Body of pancreas (tissue), 4 donors: ENCODE measurements at places on chromosomes 11 and 22. TPM values are rescaled to one million over a fixed set of nuclear protein-coding genes. Genes with fewer than 3 reads are reported as not detected.

The CFAP300 gene
- total RNA-seq = not detected

The IFITM10 gene
- not detected for total RNA-seq

The RBFOX2 gene
- 31.1 TPM for total RNA-seq

The NRXN2 gene
- 1.3 TPM for total RNA-seq

The OR6A2 gene
- 2.3 TPM for total RNA-seq

The PGA3 gene
- total RNA-seq = 26.4 TPM

The CD82 gene
- total RNA-seq = 13.5 TPM

GRCh38 chr11:30329150-30329940 is 6.4 kb downstream of the ARL14EP start:
- no peak for DNase-seq

DNA sequence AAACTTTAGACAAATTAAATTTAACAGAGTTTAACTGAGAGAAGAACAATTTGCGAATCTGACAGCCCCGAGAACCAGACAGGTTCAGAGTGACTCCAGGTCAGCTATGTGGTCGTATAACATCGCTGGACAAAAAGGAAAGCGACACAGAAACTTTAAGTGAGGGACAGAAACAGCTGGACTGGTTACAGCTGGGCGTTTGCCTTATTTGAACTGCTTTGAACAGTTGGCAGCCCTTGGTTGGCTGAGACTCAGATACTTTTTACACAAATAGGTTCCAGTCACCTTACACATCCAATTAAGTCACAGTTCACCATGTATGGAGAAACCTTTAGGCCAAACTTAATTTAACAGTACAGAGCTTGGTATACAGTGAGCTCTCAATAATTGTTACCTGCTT is 436.9 kb downstream of the GUCY1A2 start:
- peak; percentile 10 for DNase-seq

DNA sequence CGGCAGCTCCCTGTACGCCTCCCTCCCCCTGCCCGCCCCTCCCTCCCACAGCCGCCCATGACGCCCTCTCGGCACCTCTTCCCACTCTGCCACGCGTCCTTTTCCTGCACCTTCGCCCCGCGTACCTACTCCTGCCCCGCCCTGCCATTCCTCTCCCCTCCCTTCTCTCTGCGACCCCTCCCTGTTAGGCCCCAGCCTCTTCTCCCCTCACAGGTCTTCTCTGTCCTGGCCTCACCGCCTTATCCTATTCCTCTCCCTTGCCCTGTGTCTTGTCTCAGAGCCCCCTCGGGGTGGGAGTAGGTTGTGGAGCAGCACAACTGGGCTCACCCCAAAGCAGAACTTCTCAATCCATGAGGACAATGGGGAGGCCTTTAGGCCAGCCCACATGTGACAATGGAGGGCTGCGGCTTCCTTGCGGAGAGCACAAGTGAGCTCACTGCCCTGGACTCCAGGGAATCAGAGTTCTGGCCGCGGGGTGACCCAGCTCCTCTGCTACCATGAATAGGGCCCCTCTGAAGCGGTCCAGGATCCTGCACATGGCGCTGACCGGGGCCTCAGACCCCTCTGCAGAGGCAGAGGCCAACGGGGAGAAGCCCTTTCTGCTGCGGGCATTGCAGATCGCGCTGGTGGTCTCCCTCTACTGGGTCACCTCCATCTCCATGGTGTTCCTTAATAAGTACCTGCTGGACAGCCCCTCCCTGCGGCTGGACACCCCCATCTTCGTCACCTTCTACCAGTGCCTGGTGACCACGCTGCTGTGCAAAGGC is 539 bp downstream of the SLC35C1 start:
- peak; percentile 57 for DNase-seq

- DNase-seq = no peak
These were observed 59.9 kb downstream of the PAK1 start for GRCh38 chr11:77413850-77414460.

GRCh38 chr11:71452199-71453036 is 585 bp upstream of the NADSYN1 start:
- DNase-seq = peak; percentile 75

DNA sequence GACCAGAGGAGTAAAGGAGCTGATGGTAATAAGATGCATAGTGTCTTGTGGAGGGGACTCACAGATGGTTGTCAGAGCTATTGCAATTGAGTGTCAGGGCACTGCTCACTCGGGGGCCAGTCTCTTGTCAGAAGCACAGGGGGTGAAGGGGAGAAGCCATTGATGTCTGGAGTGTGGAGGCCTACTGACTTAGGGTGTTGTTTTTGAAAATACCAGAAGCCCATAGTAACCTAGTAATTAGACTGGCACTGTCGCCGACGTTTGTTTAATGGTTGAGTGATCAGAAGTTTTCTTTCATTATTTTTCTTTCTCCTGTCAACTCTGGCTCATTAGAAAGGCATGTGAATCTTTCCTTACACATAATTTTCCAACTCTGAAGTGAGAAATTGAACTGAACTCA is 151.6 kb upstream of the TENM4 start:
- no peak for DNase-seq

DNA sequence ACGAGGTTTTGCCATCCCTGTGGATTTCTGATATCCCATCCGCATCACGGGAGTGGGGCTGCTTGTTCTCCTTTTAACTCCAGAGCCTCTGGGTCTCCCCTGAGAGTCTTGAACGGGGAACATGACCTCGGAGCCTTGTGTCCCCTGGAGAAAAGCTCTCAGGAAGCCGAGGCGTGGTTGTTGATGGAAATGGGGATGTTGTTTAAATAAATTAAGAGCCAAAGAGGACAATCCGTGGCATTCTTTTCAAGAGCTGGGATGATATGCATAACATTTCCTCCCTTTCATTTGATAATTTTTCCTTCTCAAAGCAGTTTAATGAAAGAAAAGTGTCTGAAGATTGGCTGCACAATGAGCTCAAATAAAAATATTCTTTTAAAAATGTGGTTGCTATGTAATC is 14.2 kb downstream of the TSPAN18 start:
- no peak for DNase-seq

- peak; percentile 71 for DNase-seq
These were observed 39.5 kb downstream of the IGF2 start for GRCh38 chr11:2099516-2100349.

GRCh38 chr22:49230194-49230577 is 597.5 kb downstream of the BRD1 start:
- no peak for DNase-seq

DNA sequence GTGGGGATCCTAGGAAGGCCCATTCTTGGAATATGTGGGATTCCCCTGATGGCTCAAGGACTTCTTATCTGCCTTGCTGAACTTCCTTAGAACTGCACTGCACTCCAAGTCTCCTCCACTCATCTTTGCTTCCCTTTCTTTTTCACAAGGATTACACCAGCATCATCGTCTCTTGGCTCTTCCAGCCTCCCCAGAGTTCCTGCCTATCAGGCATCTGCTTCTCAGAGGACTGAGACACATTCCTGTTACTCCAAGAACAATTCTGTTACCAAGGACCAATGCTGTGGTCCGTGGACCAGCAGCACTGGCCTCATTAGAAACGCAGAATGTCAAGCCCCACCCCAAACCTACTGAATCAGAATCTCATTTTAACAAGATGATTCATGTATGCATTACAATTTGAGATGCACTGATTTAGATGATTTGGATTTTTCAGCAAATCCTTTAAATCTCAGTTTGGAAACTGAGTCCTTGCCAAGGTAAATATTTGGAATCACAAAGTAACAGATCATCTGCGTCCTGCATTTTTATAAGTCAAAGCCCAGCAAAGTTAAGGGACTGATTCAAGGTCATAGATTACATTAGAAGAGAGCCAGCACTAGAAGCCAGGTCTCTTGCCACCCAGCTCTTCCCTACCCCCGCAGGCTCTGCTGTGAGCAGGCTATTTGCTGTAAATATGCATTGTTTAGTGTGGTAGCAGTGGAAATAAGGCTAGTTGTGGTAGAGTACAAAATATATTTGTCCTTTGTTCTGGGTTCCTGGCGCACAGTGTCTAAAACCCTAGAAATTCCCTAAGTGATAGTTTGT is 110.9 kb downstream of the SWAP70 start:
- no peak for DNase-seq

- DNase-seq = no peak
These were observed 22.2 kb upstream of the NAP1L4 start for GRCh38 chr11:3014057-3014938.

DNA sequence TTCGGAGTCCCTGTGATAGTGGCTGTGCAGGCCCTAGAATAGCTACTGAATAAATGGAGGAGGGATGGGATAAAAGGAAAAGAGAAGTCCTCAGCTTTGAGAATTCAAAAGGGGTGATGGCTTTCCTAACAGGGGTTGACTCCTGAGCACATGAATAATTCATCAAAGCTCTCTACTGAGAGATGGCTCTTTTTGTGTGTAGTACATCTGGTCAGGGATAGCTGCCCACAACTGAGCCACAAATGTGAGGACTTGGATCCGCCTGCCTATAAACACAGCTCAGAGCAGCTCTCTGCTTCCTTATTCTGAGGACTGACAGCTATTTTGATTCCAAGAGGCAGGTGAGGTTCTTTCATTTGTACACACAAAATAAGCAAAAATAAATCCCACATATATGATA is 82.3 kb downstream of the USP35 start:
- no peak for DNase-seq

- peak; percentile 81 for DNase-seq
These were observed 658 bp downstream of the C11orf71 start for GRCh38 chr11:114399490-114400215.

- peak; percentile 20 for DNase-seq
These were observed 53.2 kb downstream of the GRIK4 start for GRCh38 chr11:120564573-120565311.

DNA sequence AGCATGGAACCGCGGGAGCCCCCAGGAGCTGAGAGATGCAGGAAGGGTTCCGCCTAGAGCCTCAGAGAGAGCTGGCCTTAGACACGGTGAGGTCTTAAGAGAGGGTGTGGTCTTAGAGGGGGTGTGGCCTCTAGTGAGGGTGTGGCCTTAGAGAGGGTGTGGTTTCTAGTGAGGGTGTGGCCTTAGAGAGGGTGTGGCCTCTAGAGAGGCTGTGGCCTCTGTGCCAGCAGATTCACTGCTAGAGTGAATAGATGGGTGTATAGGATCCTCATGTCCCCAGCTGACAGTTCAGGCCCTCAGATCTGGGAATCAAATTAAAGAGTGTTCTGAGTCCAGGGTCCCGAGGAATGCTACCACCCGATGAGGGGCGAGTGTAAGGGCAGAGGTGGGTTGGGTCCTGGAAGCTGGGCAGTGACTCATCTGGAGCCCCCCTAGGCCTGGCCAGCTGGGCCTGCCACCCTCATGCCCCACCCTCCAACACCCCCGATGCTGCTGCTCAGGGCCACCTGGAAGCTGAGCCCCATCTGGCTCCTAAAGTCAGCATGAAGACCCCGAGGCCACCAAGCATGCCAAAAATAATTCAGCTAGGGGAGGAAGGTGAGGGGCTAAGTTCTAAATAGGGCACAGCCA is 49.5 kb downstream of the IGF2 start:
- DNase-seq = peak; percentile 7

- DNase-seq = no peak
These were observed 616.3 kb downstream of the FAM181B start for GRCh38 chr11:82117362-82117761.

GRCh38 chr11:46485856-46486443 is 94.4 kb upstream of the CHRM4 start:
- peak; percentile 6 for DNase-seq

DNA sequence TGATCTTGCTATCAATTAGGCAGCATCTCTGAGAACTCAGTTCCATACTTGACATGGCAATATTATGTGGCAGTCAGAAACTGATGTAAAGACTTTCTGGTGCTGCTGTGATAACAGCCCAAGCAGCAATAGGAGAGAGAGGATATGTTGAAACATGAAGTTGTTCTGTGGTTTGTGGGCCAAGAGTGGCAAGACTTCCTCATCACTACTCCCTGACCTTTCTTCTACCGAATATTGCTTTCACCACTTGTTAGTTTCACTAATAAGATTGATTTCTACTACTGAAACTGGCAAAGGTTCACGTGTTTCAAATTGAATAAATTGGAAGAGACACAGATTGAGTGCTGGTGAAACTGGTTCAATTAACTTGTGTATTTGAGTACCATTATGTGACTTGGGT is 852.6 kb upstream of the RAG2 start:
- DNase-seq = no peak
